ENCODE measurements at places on chromosomes 3 and 15. TPM values are rescaled to one million over a fixed set of nuclear protein-coding genes. Genes with fewer than 3 reads are reported as not detected.

Gene SLC28A1
- not detected for total RNA-seq

Gene ZNF619
- total RNA-seq, result 3.6 TPM

Gene FSD2
- not detected for total RNA-seq

Gene COL6A5
- total RNA-seq, result 0.16 TPM

Gene MANF
- 80.6 TPM for total RNA-seq

Gene GOLGA6D
- not detected for total RNA-seq

Gene GOLGA8G
- not detected for total RNA-seq

Gene CSPG4
- 1.9 TPM for total RNA-seq

Gene FAM81A
- 1.2 TPM for total RNA-seq

Gene CATSPER2
- total RNA-seq, result 3.5 TPM

Gene TMEM158
- total RNA-seq, result 3.5 TPM

Gene FBXW12
- not detected for total RNA-seq

Gene CPEB1
- total RNA-seq, result 0.12 TPM

GRCh38 chr15:100981086-100981485, 61.9 kb downstream of the LRRK1 start:
- ATAC-seq, result no peak

DNA sequence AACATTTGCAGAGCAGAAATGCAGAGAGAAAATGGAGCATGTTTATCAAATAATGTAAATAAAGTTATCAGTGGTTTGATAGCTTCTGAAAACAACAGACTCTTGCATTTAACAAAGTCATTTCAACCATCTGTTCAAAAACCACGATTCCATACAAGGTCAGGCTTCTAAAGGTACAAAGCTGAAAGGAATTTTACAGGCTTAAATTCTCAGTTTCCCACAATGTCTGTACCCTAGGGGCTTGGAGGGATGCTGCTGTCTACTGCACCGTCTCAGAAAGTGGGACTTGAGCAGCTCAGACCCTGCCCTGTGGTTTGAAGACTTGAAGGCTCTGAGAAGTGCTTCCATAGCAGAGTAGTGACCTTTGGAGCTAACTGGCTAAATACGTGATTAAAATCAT, 30.4 kb upstream of the TM4SF1 start:
- no peak for ATAC-seq

DNA sequence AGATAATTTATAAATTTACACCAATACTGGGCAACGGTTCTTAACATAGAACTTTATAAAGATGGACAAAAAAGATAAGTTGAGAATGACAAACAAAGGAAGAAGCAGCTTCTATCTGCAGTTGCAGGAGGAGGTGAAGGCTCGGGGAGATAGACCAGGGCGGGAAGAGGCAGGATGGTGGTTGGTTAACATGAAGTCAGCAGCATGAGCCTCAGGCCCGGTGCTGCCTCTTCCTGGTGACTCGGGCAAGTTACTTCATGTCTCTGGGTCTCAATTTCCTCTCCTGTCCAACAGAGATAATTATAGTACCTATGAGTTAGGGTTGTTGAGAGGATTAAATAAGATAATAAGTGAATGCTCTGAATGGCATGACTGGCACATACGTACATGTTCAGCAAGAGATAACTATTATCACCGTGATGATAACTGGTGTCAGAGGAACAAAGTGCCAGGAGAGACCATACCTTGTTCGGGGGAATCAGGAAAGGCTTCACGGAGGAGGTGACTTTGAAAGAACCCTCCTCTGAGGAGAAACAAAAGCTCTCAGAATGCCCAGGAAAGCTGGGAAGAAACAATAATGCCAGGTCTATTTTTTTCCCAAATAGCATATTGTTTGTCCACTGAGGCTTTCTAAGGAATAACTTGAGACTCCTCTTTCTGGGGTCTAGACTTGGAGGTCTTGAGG, 4.4 kb downstream of the PAK6 start:
- ATAC-seq, result peak; percentile 27

DNA sequence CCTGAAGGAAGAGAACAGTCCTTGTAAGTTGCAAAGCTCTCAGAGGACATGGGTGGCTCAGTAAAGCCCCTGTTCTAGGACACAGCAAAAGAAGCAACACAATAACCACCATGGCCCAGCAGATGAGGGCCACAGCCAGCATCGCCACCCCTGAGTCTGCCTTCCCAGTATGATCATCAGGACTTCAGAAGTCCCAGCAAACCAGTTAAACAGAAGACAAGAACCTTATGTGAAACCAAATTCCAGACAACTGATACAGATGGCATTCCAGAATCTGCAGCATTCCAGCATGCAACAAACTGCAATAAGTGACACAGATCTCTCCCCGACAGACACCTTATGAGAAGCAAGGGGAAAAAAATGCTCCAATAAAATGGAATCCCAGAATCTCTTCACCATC, 30.4 kb downstream of the SPINK8 start:
- no peak for ATAC-seq

- ATAC-seq, result no peak
Observed at GRCh38 chr3:149428087-149428486, 46.4 kb upstream of the TM4SF4 start.

- no peak for ATAC-seq
Observed at GRCh38 chr3:126939338-126939718, 43.6 kb upstream of the PLXNA1 start.

- peak; percentile 20 for ATAC-seq
Observed at GRCh38 chr15:90231028-90232017, 2.4 kb downstream of the CIB1 start.

DNA sequence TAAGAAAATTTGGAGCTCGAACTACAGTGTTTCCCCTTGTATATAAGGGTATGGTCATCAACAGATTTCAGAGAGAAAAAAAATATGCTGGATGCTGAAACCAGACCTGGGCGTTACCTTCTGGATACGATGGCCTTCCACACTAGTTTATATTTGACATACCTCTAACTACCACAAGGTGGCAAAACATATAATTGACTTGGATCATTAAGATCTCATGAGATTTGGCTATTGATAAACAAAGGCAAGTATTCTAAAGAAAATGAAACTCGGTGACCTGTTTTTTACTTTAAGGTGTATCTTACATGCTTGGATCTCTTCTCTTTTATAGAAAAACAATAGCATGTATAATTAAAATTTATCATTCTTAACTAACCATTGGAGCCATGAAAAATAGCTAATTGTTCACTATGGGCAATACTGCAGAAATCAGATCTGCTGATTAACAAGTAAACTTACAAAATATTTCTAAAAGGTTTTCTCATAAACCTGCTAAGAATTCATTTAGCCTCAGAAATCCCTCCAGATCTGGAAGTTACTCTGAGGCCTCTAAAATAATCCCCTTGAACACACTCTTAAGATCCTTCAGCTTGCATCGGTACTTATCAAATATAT, 300.6 kb upstream of the KCNH8 start:
- no peak for ATAC-seq

- no peak for ATAC-seq
Observed at GRCh38 chr3:177730814-177731213, 533.5 kb upstream of the TBL1XR1 start.

GRCh38 chr3:41974223-41974622, 12.3 kb upstream of the ULK4 start:
- no peak for ATAC-seq

DNA sequence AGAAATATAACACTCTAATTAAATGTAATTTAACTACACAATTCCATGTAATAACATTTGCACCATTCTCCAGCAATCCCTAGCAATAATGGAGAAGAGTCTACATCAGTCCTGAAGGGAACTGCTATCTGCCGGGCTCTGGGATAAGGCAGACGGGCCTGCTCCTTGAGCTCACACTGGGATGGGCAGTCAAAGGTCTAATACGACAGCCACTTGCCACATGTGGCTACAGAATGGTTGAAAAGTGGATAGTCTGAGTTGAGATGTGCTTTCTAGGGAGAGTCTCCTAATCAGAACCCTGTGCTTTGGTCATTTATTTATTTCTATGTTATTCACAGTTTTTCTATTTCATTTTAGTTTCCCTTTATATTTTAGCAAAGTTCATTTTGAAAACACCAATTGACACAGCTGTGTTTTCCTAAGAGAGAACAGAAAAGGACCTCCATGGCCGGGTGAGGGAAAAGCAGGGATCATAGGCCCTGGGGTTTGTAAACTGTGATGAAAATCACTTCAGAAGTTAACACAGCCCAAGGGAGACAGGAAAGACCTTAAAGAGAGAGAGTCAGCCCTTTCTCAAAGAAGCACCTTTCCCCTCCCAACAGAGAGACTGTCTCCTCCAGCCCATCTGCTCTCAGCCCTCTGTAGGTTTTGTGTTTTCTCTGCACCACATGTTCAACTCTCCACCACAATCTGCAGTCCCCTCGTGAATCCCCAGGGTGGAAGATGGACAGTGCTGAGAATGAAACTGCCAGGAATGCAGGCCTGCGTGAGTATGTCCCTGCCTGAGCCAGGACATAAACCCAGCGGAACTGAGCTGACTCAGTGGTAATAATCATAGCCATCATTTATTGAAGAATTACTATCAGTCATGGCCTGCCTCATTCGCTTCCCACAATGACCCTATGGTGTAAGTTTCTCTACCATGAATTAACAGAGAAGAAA, 11.6 kb downstream of the FSIP1 start:
- no peak for ATAC-seq

DNA sequence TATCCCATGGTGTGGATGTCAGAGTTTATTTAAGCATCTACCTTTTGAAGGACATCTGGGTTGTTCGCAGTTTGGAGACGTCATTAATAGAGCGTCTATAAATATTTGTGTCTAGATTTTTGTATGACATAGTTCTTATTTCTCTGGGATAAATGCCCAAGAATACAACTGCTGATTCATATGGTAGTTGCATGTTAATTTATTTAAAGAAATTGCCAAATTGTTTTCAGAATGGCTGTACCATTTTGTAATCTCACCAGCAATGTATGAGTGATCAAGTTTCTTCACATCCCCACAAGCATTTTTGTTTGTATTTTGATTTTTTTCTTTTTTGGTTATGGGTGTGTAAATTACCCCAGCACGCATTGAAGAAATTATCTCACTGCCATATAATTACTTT, 656.9 kb downstream of the NTRK3 start:
- ATAC-seq, result no peak

DNA sequence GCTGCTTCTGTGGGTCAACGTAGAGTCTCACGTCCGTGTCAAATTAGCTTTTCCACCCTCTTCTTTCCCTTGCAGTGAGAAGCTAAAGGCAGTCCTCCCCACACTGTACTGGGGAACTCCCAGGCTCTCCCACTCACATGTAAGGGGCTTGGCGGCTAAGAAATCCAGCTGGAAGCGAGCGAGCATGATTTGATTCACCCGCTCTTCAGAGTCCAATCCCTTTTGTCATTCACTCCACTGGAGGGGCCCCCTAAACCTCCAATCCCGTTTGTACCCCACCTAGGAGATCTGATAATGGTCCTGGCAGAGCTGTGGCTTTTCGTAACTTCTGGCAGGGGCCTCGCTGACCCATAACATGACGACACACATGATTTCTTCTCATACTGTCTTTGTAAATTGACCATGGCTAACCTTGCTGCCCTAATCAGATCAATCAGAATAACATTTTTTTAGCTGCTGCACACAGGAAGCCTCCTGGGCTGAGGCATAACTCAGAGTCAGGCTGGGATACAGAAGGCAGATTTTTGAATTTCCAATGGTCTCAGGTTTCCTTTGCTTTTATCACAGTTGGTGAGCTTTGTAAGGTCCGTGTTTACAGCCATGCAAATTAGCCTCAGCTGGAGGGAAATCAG, 235.2 kb downstream of the GREM1 start:
- no peak for ATAC-seq

- ATAC-seq, result no peak
Observed at GRCh38 chr3:102361101-102361500, 73.7 kb upstream of the ZPLD1 start.

GRCh38 chr15:45635191-45635638, 386 bp downstream of the SQOR start:
- peak; percentile 35 for ATAC-seq

GRCh38 chr3:63969876-63970275, 53.4 kb downstream of the PSMD6 start:
- ATAC-seq, result no peak

DNA sequence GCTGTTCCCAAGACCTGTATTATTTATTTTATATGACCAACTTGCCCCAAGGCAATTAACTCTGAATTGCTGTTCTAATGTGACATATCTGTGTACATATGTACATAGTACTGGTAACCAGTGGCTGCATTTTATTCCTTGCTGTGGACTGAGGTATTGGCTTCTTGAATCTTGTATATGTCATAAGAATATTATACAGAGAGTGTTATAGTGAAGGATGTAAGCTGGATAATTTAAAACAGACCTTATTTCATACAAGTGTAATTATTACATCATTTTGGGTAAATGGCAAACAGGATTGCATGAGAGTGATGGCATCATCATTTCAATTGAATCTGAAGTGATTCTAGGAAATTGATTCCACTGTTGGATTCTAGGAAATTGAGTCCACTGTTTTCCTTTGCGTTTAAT, 32.9 kb downstream of the B3GALNT1 start:
- no peak for ATAC-seq

DNA sequence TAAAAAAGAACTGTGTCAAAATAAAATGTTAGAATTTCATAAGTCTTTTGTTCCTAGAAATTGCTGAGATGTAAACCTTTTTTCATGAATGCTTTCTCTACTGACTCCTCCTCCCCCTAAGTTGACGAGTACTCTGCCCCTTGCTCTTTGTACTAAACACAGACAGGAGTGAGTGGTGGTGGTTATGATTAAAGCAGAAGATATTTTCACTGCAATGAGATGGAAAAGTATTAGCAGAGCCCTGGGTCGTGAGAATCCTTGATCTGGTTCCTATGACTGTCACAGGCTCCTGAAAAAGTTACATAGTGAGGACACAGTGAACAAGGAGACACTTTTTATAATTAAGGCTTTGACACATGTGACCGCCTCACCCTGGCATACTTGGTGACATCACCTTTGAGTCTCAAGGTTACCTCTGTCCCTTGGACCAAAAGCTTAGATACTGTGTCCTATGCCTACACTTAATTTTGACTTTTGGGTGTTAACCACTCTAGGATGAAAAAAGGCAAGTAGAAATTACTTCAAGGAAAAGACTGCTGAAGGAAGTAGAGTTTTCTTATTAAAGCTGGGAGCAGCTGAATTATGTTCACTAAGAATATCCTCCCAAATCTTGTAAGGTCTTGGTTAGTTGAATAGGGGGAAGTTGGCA, 130.4 kb upstream of the LYSMD4 start:
- ATAC-seq, result no peak

GRCh38 chr15:83978588-83978987, 257.0 kb upstream of the GOLGA6L4 start:
- no peak for ATAC-seq

DNA sequence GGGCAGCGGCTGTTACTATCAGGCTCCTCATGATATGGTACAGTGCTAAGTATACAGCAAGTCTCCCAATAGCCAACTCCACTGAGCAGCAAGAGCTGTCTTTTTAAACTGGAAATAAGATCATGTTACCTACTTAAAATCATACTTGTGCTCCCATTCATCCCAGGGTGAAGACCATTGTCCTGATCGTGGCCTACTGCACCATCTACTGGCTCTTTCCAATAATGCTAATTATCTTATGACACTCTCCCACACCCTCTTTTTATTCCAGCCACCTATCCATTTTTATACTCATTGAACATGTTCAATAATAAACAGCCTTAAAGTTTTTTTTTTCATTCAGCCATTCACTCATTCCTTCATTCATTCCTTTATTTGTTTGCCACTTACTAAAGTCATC, 117.7 kb downstream of the GBE1 start:
- peak; percentile 53 for ATAC-seq

GRCh38 chr3:179227349-179227748, 23.6 kb downstream of the KCNMB3 start:
- ATAC-seq, result peak; percentile 71

GRCh38 chr3:157999246-157999645, 107.0 kb downstream of the SHOX2 start:
- ATAC-seq, result no peak

Data from esophagus mucosa (tissue), 1 donor.